ENCODE measurements at places on chromosomes 11 and 22.

DNA sequence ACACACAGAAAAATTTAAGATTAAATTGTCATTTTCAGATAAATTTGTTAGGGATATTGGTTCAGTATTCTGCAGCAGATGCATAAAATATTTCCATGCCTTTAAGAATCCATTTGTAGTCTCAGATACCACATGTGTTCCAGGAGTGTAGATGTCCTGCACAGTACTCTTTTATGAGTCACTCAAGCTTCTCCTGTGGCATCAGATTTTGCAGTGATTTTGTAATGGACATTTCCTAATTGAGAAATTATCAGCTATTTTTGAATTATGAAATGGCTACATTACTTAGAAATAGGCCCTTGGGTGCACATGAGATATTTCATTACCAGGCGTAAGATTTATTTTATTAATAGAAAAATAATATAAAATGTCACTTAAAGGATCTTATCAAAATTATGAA is 18.9 kb downstream of the MMP3 start:
- DNase-seq: no peak

DNA sequence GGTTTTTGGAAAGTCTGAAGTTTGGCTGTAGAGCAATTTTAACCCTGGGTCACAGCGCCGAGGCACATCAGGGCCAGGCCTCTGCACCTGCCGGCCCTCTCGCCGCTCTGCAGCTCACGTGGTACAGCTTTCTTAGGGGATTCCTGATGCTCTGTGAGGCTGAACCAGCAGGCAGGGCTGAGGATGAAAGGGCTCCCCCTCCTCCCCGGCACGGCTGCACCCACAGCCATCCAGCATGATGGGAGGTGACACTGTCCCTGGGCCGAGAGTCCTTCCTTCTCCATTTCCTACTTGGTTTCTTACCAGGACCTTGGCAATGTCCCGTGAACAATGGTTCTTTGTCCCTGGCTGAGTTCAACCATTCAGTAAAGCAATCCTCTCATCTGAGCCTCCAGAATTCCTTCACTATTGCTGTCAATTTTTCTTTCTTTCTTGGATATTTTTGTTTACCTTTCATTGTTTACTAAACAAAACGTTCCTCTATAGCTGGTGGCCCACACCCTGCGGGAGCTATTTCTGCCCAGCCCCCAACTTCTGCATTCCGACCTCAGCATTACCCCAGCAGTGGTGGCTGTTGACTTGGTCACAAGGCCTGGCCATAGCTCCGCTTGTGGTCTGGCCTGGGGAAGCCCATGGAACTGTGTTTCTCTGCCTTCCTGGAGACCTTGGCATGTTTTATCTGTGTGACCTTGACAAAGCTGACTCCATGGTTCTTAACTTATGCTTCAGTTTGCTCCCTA is 172.8 kb upstream of the B3GAT1 start:
- no peak for DNase-seq

DNA sequence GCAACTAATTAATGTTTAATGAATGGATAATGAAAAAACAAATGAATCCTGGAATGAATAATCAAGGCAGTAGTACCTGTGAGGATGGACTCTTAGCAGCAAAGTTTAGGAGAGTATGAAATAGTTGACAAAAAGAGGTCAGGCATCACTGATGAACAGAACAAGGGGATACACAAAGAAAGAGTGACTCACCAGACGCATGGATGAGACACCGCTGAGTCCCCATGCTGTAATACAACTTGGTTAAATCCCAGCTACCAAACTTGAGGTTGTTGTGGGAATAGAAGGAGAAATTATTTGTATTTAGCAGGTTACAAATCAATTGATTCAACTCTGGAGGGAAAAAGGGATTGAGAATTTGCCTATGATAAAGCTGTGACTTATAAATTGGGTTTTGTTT is 976.9 kb upstream of the TENM4 start:
- DNase-seq: no peak

GRCh38 chr22:35314161-35314942 is 14.7 kb downstream of the TOM1 start:
- DNase-seq: no peak

DNA sequence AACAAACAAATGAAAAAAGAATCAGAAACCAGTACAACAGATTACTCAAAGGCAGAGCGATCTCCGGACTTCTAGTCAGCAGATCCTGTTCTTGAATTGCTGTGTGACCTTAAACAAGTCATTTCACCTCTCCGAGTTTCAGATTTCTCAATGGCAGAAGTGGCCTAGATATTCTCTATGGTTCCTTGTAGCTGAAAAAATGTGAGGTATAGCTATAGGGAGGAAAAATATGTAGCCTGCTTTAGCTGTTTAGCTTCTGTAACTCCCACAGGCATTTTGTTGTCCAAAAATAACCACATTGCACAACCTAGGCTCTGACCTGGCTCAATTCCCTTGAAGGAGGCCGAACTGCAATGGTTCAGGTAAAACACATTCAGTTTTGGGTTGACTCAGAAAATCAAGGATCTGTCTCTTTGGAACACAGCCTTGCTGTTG is 100.7 kb downstream of the DBX1 start:
- DNase-seq: no peak

DNA sequence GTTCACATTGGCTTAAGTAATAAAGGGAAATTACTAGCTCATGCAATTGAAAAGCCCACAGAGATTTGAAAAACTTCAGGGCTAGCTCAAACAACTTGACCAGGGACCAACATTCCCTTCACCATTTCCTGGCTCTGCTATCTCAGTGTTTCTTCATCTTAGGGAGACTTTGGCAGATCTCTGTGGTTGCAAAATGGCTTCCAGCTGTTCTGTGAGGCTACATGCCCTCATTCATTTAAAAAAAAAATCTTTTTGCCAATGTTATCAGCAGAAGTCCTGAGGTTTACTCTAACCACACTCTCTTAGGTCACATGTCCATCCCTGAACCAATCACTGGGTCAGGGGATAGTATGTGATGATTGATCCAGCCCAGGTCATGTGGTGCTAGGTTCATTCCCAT is 13.9 kb upstream of the RASSF10 start:
- DNase-seq: no peak
